ENCODE measurements at places on chromosomes 3 and 15. TPM values are rescaled to one million over a fixed set of nuclear protein-coding genes. Genes with fewer than 3 reads are reported as not detected.

PSTPIP1 gene
- 4.2 TPM for total RNA-seq

ALS2CL gene
- 21.8 TPM for total RNA-seq

PATL2 gene
- total RNA-seq = 2.6 TPM

STXBP5L gene
- 0.74 TPM for total RNA-seq

ALG1L2 gene
- total RNA-seq = 1.6 TPM

SLC22A14 gene
- total RNA-seq = 0.44 TPM

BNC1 gene
- not detected for total RNA-seq

IDH3A gene
- total RNA-seq = 203 TPM

P2RY13 gene
- total RNA-seq = 0.27 TPM

C3orf85 gene
- 18.8 TPM for total RNA-seq

SCAANT1 gene
- total RNA-seq = not detected

GHSR gene
- total RNA-seq = not detected

PLA2G4E gene
- not detected for total RNA-seq
